ENCODE measurements at places on chromosomes 2 and 18. TPM values are rescaled to one million over a fixed set of nuclear protein-coding genes. Genes with fewer than 3 reads are reported as not detected.

The UGT1A3 gene
- total RNA-seq: not detected

The LRRTM1 gene
- 0.37 TPM for total RNA-seq

The APLF gene
- total RNA-seq: 5.3 TPM

The BMP10 gene
- total RNA-seq: not detected

The HNMT gene
- 18.4 TPM for total RNA-seq

The ANKRD30BL gene
- not detected for total RNA-seq

The C2orf78 gene
- not detected for total RNA-seq
